ENCODE measurements at places on chromosomes 3 and 15. TPM values are rescaled to one million over a fixed set of nuclear protein-coding genes. Genes with fewer than 3 reads are reported as not detected.

STAB1 gene
- total RNA-seq, result 481 TPM

ALG3 gene
- total RNA-seq, result 68.9 TPM

BRK1 gene
- total RNA-seq, result 109 TPM

TNNC1 gene
- total RNA-seq, result 4.4 TPM

MESD gene
- 45.4 TPM for total RNA-seq

COL7A1 gene
- 4.0 TPM for total RNA-seq

DNA sequence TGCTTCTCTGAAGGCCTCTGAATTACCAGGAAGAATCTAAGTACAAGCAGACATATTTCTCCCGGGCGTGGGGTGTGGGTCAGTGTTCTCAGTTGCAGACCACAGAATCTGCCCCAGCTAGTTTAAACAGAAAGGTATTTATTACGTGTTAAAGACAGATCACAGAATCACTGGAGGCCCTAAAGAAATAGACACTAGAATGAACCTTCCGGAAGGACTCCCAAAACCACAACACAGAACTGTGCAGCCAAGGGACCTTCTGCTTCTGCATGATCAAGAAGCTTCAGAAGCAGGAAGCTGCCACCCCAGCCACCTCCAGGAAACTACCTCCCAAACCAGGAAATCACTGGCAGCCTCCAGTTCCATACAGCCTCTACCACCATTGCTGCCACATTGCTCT lies 32.7 kb upstream of the ZFAND6 start:
- DNase-seq, result no peak

DNA sequence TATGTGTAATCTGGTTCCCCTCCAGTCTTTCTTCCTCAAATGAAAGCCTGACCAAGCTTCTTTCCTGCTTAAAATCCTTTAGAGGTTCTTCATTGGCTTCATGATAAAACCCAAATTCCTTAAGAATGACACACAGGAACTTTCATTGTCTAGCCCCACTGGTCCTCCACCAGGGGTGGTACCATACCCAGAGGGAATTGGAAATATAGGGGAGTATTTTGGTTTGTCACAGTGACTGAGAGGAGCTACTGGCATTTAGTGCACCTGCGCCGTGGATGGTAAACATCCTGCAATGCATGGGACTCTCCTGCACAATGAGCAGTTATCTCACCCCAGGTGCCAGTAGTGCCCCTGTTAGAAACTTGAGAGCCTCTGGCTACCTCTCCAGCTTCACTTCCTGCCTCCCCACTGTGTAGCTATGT lies 10.8 kb downstream of the ZWILCH start:
- no peak for DNase-seq

DNA sequence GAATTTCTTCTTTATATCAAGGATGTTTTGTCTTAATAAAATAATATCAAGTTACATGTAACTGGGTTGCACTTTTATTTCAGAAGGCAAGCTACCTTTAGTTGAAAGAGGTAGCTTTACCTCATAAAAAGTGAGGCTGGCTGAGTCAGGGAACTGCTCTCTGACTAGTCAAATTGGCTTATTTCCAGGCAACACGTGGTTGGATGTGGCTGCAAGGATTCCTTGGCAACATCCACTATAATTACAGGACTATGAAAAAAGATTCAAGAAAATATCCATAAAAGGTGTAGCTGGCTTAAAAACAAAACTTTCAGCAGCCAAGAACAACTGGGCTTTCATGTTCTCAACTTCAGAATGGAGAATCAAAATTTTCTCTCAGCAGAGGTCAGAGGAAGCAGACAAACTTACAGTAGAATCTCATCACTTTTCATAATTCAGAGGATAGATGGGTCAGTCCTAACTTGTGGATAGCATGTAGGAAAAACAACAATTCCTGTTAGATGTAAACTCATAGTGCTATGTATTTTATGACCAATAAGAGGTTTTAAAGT lies 779.1 kb downstream of the MECOM start:
- peak; percentile 52 for DNase-seq

DNA sequence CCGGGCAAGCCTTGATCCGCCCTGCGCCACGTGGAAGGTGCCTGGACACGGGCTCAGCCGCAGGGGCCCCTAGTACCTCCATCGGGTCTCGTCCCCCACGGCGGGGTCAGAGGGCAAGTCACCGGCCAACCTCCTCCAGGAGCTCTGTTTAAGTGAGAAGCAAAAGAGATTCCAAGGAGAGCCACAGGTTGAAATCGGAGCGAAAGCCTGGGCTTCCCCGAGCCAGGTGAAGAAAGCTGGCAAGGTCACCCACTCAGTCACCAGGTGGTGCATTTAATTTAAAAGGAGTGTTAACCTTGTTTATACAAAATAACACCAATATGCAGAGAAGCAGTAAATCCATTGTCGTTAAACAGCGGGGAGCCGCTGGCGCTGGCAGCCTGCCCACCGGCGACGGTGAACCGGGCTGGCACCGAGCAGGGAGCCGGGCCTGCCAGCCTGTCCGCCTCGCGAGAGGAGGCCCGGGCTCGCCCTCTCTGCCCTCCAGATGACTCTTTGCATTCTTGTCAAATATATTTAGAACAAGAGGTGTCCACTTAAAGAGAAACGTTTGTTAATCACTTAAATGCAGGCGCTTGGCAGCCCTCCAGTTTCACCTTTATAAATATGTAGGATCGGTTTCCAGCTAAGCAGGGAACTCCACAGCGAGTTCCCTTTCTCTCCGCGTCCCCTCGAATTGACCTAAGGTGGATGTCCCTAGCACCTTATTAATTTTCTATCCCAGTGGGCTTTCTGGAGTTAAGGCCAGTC lies 277.3 kb upstream of the NR2F2 start:
- DNase-seq, result no peak

DNA sequence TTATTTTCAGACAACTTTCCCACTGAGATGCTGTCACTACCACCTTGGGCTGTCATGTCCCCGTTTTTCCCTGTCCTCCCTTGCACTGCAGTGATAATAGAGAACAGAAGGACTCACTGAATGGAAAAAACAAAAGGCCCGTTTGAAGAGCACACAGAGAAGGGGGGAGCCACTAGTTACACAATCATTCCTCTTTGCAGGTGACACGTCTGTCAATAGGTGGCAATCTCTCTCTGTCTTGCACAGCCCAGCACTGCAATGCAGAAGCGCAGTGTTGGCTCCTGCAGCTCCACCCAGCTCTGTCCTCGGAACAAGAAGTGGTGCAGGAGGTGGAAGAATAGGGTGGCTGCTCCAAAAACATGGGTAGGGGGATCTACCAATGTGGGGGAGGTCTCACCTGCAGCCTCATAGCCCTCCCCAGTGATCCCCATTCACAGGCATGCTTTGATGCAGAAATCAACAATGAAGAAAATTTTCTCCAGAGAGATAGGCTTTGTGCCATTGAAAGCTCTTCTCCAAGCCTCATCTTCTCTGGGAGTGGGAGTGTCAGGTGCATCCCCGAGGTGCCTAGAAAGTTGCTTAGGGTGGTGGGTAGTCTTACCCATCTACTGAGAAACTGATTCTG lies 31.8 kb downstream of the FSTL1 start:
- DNase-seq, result peak; percentile 75

DNA sequence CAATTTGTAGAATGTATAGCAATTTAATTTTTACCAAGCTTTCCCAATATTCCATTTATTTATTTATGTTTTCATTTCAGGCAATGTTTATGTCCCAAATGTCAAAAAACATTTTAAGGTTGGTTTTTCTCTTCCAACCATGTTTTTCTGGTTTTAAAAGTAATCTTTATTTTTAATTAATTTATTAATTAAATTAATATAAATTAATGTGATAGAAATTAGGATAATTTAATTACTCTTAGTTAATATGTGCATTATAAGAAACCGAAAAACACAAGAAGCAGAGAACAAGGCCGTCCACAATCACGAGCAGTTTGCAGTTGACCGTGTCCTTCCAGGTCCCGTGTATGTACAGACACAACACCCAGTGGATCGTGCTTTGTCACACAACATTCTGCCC lies 34.2 kb downstream of the FBXO45 start:
- no peak for DNase-seq

DNA sequence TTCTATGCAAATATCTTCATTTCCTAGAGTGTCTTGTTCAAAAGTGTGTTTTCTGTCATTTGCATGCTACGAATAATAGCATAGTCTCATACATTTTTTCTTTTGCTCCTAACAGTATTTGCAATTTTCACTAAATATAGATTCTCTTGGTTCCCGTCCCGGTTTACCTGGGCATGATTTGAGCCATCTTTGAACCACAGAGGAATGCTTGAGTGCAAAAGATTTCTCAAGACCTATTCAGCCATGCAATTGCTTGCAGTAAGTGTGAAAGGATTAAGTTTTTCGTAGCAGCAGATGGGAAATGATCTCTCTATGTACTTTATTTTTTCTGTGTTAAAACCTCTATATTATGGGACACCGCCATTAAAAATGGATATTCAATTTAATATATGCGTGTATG lies 733.0 kb downstream of the ZPLD1 start:
- DNase-seq, result no peak

- peak; percentile 27 for DNase-seq
These were observed 200.1 kb upstream of the KBTBD8 start for GRCh38 chr3:66797889-66798560.

- no peak for DNase-seq
These were observed 129.1 kb downstream of the RAP2B start for GRCh38 chr3:153291059-153291685.

GRCh38 chr3:15096046-15096445 lies 2.9 kb downstream of the RBSN start:
- DNase-seq, result no peak

DNA sequence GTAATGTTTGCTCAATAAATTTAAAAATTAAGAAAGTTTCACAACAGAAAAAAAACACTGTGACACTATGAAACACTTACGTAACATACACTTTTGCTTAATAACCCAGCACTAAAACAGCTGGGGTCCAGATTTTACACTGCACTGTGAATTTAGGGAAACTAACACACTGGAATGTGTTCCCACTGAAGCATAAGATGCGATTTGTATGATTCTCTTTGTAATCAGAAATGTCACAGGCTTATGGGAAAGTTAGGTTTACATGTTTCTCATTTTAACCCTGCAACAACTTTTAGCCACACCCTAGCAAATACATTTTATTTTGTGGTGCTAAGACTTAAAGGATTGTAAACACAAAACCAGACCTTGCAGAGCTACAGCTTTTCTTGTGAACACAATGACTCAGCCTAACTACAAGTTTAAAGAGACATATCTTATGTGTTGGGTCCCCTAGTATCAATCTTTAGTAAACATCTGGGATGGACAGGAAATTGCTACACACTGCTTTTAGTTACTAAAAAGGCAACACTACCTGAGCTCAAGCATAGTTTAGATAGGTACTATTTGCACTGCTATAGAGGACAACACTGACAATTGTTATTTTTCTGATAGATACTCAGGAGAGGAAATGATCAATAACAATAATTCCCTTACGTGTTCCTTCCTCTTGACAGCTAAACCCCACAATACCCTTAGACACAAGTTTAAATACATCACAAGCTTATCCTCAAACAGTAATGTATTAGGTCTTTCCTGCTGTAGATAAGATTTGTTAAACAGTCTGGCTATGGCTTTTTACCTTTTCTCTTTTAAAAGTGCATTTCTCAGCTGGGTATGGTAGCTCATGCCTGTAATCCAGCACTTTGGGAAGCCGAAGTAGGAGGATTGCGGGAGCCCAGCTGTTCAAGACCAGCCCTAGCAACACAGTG lies 3.8 kb downstream of the PLD1 start:
- no peak for DNase-seq

DNA sequence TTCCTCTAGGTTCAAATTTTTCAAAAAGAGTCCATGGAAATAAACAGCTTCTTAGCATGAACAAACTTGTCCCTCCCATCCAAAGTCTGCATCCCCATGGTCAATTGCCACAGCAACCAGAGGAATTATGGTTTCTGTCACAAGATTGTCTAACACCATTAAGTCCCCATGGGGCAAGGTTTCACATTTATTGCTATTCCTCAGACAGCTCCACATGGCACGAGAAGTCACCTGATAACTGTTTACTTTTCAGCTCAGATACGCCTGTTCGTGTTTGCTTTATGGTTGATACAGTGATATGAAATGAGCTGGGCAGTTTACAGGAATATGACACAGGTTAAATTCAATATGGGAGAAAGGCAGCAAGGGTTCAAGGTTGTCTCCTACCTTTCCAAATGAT lies 37.9 kb upstream of the MUC13 start:
- DNase-seq, result no peak

- DNase-seq, result no peak
These were observed 9.2 kb downstream of the SKIC8 start for GRCh38 chr15:78290222-78290621.

DNA sequence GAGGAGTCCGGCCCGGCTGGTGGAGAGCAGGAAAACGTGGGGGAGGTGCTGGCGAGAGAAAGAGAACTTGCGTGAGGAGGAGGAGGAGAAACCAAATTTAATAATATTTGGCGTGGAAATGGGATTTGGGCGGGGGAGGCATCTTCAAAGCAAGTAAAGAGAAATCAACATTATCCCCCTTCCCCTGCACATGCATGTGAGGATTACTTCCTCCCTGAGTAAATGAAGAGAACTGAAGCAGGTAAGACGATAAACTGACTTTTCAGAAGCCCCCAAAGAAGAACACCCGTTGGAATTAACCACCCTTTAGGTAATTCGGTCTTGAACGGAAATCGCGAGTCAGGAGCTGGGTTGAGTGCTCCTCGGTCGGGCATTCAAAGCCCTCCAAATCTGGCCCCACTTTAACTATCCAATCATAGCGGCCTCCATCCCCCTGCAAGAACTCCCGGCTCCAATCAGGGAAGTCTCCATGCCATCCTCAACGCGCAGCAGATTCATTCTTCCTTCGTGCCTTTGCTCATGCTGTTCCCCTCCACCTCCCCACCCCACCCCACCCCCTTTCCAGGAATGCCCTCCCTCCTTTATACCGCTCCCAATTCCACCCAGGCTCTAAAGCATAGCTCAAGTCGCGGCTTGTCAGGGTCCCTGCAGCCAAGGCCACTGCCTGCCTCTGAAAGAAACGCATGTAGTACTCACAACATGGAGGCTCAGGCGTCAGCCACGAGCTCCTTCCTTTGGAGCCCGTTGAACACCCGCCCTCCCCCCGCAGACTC lies 545 bp upstream of the RFX7 start:
- peak; percentile 74 for DNase-seq

GRCh38 chr3:186165331-186165730 lies 56.4 kb upstream of the ETV5 start:
- DNase-seq, result no peak

DNA sequence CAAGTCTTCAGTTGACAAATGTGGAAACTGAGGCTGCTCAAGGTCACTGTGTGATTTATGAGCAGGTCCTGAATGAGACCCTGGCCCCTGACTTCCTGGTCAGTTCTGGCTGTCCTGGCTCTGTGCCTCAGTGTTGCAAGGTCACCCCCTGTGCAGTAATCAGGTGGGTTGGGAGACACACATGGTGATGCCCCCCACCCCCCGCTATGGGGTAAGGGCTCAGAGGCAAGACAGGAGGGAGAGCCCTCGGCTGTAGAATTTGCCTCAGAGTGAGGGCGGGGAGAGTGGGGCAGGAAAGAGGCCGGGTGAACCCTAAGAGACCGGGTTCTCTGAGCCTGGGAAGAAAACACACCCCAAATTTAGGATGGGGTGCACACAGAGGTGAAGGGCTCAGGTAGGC lies 98.5 kb downstream of the MEGF11 start:
- DNase-seq, result no peak

DNA sequence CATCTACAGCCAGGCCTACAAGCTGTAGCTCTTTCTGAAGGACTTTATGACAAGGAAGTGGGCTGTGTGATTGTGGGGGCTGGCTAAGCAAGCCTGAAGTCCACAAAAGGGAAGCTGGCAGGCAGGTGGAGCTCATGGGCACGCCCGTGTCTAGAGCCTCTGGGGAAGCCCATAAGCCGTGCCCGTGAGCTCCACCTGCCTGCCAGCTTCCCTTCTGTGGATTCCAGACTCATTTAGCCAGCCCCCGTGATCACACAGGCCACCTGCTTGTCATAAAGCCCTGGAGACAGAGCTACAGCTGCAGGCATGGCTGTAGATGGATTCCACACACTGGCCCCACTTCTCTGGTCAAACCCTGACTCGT lies 15.2 kb downstream of the EFCC1 start:
- DNase-seq, result peak; percentile 69
